ENCODE measurements at places on chromosomes 13 and 19.

DNA sequence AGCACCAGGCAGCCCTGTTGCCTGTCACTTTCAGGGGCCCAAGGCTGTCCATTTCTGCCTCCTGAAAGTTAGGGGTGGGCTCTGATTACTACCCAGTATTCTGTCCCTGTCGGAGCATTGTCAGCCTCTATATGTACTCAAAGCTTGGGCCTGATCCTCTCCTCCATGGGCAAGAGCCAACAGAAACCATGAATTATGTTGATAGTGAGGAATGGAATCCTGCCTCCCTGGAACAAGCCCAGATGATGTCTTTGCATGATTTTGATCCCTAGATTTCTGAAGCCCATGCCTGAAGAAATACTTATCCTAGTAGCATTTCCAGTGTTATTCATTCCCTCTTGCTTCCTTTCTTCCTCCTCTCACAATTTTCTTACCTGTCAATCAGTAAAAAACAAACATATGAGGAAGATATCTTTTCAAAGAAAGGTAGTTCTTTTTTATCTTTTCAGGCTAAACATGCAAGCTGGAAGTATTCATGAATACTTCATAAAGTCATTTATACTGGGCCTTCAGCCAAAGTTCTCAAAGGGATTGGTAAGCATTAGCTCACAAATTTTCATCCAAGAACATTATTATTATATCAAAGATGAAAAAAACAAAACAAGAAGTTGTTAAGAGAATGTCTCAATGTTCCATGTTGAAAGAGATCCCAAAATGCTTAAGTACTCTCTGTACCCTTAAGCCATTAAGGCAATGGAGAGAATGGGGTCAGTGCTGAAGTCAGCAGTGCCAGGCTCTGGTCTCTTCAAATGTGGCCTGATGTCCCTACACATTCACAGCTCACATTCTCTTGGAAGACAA, 171.7 kb downstream of the NHLRC3 start:
- DNase-seq: no peak

- DNase-seq: no peak
Observed at GRCh38 chr19:3778104-3778867, 6.3 kb upstream of the RAX2 start.

DNA sequence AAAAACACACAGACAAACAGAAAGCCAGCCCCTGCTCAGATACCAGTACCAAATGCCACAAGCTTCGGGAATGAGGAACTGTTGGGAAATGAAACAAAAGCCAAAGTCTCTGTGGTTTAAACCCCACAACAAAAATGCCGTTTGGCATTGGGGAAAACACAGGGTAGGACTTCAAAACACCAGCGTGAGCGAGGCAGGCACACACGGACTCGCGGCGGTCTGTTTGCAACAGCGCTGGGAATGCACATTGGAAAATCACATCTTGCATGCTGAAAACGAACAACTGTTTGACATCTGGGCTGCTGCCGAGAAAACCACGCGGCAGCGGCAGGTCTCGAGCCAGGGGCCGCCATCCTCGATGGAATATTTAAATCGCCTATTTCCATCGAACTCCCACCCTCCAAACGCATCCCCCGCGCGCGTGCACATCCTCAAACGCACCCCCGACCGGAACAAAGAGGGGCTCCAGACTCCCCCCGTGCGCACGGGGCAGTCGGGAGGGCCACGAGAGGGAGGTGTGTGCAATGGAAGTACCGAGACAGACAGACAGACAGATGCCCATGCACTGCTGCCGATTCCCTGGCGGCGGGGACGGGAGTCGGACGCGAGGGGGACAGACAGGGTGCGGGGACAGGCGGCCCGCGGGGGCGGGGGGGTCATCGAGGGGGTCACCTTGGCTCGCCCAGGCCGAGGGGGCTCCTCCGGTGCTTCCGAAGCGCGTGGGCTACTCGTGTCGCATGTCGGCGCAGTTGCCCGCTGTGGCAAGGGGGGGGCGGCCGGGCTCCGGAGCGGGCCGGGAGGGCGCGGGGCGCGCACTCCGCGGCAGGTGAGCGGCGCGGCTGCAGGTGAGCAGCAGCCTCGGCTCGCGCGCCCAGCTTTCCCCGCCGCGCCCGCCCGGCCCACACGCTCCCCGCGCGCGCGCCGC, at the start of gene GPR12:
TSS of gene GPR12 (minus strand) at position 880 of the 925 bp plus-strand sequence. CDS start 959 bp downstream, outside the sequence.
- no peak for DNase-seq

- DNase-seq: no peak
Observed at GRCh38 chr19:29715701-29716581, 880 bp upstream of the C19orf12 start.

GRCh38 chr19:18542941-18543813, at the start of gene FKBP8:
FKBP8 (minus strand) TSS chr19:18543573; CDS start chr19:18541970, 1,603 bp downstream.
- peak; percentile 69 for DNase-seq

DNA sequence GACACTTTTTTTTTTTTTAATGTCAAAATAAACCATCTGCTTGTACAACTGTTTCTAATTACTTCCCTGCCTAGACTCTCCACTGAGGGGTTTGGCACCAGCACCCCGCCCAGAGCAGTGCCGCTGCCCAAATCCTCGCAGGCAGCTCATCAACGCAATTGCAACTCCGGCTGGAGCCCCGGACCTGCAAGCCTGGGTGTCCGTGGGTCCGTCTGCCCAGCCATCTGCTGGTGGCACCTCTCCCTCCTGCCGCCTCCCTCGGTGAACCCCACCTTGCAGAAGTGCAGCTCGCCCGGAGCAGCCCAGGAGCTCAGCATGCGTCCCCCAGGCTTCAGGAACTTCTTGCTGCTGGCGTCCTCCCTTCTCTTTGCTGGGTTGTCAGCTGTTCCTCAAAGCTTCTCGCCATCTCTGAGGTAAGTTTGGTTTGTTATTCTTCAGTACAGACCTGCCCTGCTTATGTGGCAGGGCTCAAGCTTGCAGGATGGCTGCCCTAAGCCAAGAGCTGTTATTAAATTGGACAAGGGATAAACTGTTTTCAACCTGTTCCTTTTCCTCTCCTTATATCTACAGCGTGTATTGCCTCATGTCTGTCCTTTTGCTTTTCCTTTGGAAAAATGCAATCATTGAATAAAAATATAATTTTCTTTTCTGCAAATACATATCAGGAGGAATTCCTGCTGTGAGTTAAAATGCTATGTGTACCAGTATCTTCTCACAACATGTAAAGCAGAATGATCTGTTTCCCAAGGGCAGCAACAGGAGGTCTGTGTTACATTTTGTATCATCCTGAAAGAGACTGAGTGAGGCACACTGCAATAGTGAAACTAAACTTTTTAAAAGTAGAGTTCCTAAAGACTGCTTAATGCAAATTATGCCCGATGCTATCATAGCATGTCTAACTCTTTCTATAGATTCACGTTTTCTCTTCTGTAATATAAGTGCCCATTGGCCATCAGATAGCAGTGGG, at the start of gene ITGBL1:
TSS of gene ITGBL1 (plus strand) at position 157 of the 967 bp plus-strand sequence. CDS start at position 316, 159 bp downstream.
- no peak for DNase-seq

DNA sequence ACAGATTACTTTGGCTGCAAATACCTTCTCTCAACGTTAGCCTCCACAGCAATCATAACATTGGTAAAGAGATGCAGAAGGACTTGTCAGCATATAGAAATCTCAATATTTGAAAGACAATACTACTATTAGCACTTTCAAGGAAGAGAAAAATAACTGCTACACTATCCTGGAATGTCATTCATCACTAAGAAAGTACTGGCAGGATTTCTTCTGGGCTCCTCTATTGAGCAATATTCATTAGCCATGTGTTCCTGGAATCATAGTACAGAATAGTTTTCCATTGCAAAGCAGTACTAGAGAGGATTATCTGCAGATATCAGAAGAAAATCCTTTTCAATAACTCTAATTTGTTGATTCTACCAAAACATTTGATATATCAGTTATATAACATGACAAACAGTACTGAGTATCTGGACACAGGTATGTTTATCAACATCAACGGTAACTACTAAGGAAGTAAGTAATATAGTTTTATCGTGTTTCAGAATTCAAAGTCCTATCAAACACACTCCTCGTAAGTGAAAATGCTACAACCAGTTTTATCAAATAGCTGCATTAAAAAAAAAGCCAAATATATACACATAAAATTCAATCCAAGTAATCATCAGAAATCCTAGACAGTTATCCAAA, 27.3 kb downstream of the INTS6 start:
- DNase-seq: no peak

DNA sequence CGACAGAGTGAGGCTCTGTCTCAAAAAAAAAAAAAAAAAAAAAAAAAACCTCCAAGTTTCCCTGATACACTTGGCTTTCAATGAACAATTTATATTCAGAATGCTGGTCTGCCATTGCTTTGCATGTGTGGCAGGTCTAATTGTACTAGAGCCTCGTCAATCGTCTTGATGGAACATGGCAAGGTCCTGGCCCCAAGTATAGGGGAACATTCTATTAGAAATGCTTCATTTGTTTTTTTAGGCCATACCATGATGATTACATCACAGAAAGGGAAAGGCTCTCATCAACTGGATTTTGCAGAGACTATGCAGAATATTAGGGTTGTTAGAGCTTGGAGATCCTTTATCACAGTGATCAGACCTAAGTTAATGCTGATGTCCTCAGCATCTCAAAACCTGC, 28.0 kb downstream of the SPRY2 start:
- no peak for DNase-seq

DNA sequence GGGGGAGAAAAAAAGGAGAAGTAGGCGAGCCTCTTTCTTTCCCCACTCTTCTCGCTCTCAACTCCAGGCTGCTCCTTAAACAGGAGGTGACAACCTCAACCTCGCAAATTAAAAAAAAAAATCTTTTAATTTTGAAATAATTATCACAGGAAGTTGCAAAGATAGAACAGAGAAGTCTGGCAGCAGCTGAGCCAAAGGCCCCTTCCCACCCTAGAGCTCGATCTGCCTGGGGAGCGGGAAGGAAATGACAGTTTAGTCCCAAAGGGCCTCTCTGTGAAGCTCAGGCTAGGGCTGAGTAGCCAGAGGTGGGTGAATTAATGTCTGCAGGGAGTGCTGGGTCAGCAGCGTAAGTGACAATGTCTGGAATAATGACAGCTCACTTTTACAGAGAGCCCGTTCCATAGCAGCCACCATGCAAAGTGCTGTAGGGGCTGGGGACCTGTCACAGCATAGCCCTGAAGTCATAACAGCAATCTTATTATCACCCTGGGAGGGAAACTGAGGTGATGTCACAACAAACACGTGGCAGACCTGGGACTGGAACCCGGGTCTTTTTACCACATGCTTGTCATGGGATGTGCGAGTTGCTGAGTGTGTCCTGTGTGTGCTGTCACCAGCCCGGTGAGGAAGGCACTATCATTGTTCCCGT, 8.8 kb upstream of the CD22 start:
- no peak for DNase-seq

DNA sequence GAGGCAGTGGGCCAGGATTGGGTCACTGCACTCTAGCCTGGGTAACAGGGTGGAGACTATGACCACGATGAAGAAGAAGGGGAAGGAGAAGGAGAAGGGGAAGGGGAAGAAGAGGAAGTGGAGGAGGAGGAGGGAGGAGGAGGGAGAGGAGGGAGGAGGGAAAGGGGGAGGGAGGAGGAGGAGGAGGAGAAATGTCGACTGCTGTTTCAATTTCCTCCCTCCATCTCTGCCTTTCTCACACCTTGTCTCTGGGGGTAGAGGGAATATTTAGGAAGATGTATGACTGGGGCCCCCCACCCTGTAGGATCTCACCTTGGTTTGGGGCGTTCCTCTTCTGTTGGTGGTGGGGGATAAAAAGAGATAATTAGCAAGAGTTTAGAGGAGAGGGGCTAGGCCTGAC, 3.8 kb downstream of the TNNT1 start:
- DNase-seq: no peak

GRCh38 chr19:38650172-38650775, 2.8 kb downstream of the ACTN4 start:
- DNase-seq: no peak

DNA sequence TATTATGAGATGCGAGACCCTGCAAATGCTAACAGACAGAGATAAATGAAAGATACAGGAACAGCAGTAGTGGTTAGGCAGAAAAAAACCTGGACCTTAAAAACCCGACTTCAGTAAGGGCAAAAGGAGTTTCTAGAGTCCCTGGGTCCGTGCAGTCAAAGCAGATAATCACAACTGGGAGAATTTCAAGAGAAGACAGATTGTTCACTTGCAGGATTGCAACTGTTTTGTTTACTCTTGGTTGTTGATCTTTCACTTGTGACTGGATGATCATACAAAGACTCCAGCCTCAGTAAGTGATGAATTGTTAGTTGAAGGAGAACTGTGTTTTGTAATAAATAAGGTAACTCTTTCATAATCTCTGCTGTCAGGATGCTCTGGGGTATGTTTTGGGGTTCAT, 135.1 kb downstream of the GPC6 start:
- DNase-seq: no peak

- DNase-seq: no peak
Observed at GRCh38 chr13:33727297-33728083, 90.5 kb upstream of the RFC3 start.
